ENCODE measurements at places on chromosomes 1 and 21.

DNA sequence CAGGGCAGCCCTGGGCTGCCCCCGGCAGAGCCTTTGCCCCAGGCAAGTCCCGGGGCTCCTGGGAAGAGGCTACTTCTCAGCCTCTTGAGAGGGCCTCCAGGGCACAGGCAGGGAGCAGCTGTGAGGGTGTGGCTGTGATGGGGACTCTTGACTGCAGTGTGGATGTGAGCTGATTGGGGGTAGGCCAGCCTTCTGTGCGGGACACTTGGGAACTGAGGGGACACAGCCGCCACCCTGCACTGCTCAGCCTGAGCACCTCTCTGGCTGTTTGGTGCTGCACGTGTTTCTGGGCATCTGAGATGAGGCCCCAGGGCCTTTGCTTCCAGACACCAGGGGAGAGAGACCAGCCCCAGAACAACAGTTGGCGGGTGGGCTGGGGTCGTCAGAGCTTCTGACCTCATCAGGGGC is 62.1 kb downstream of the SKI start:
- DNase-seq = no peak

DNA sequence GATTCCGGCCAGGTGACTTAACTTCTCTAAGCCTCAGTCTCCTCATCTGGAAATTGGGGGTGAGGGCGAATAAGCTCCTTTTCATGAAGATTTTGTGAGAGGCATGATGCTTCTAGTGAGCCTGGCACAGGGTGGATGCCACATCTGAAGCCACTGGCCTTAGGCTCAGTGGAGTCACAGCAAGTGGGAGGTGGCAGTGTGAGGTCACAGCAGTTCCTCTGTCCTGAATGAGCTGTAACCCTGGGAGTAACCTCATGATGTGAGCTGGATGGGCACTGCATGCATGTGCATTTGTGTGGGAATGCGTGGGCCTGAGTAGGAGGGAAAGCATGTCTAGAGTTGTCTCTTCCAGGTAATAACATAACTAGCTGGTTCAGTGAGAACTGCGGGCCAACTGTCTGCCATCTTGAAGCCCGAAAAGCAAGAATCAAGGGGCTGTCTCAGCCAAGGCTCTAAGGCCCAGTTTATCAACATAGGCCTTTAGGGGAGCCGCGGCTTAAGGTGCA is 27.0 kb upstream of the HTR1D start:
- DNase-seq = no peak

DNA sequence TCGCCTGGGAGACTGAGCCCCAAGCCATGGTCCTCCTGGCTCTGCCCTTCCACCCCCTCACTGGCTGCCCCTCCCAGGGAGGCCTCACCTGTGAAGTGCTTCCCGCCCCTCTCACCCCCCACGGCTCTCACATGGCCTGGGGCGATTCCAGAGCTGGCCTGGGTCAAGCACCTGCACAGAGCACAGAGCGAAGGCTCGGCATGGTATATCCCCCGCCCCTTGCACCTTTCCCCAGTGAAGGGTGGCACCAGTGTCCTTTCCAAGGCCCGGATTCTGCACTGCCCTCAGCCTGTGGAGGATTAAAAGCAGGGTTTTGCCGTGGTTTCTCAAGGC is 1.1 kb upstream of the AJAP1 start:
- peak; percentile 29 for DNase-seq

GRCh38 chr1:200392625-200393185 is 17.1 kb downstream of the ZNF281 start:
- DNase-seq = no peak

GRCh38 chr1:78004719-78005447 is at the start of gene DNAJB4:
Gene DNAJB4 (plus strand): TSS chr1:78004939. CDS start chr1:78005111, 172 bp downstream.
- peak; percentile 34 for DNase-seq

- no peak for DNase-seq
Observed at GRCh38 chr21:42581993-42582786, 68.5 kb downstream of the SLC37A1 start.

DNA sequence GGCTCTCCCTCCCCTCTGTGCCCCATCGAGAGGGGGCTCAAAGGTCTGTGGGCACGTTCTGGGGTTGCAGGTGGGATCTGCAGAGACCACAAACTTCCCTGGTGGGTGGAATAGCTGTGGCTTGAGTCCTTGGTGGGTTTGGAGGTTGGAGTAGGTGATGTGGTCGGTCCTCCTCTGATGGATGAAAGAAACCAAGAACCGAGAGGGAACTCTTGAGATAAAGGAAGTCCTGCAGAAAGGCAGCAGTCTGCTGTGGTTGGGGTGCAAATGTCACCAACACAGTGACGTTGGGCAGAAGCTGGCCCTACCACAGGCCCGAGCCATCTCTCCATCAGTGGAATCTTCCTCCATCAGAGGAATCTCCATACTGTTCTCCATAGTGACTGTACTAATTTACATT is 171.8 kb downstream of the FCRL5 start:
- DNase-seq = no peak

GRCh38 chr1:185790194-185790735 is 56.1 kb downstream of the HMCN1 start:
- DNase-seq = no peak

DNA sequence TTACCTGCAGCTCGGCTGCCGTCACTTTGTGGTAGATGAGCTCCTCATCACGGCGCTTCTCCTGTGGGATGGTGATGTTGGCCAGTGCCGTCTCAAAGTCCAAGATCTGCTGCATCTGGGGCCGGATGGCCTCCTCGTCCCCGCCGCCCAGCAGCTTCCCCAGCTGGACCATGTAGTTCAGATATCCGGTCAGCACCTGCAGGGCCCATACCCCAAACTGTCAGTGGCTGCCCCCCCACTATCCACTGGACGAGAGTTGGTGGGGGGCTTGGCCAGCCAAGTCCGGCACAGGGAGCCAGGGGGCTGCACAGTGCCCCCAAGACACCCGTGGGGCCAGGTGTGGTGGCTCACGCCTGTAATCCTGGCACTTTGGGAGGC is 34.3 kb downstream of the ECE1 start:
- DNase-seq = no peak

DNA sequence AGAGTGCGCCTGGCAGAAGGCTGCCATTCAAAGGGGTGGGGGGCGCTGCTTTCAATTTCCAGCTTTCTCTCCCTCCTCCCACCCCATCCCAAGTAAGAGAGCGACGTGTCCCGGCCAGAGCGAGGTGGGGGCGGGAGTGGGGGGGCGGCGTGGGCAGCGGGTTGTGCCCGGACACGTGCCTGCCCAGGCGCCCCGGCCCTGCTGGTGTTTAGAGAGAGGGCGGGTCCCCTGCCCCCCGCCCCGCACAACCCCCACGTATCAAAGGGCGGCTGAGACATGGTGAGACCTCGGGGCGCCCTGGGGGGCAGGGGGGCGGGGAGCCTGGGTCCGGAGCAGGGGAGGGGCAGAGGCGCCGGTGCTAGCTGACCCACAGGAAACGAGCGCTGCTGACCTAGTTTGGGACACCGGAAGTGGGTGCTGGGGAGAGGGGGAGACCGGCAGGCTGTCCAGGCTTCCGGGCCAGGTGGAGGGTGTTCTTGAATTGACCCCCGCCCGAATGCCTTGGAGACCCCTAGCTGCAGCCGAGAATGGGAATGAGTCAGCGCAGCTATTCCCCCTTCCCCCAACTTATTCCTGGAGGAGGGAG is 1.3 kb downstream of the ZBTB7B start:
- no peak for DNase-seq

DNA sequence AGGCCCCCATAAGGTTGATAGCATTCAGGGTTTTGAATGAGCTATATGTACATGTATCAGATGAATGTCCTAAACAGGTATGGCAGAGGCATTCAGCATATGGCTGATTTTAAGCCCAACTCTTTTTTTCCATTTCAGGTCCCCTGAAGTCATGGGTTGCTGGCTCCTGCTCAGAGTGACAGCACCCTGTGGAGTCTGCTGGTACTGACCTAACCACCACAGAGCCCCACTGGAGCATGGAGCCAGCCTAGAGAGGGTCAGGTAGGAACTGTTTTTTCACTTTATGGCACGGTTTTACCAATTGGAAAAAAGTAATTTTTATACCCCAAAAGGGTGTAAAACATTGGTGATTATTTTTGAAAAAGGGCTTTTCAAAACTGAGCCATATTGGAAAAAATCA is 82.5 kb upstream of the MPC2 start:
- no peak for DNase-seq

- no peak for DNase-seq
Observed at GRCh38 chr1:59698386-59698785, 116.4 kb upstream of the HOOK1 start.

DNA sequence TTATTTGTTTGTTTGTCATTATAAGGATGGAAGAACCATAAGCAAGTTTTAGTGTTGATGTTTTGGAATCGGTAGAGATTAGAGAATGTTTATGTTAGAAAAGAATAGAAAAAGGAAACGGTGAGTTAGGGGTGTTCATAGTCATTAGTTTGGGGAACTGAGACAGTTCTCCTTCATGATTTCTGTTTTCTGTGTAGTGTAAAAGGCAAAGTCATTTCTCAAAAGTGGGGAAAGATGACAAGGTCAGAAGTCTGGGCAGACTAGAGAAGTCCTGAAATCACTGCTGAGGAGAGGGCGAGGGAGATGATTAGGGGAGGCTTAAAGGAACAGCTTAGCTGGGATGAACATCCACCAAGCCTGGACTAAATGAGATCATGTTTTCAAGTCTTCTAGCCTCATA is 498.9 kb downstream of the TTLL7 start:
- no peak for DNase-seq

DNA sequence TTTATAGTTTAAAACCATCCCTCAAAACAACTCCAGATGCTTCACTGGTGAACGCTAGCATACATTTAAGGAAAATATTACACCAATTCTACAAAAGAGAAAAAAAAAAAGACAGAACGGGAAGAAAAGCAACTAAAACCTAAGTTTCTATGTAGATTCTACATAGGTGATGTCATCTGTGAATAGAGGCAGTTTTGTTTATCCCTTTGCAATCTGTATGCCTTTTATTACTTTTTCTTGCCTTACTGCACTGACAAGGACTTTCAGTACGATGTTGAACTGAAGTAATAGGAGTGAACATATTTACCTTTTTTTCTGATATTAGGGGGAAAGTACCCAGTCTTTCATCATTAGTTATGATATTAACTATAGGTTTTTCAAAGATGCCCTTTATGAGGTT is 101.7 kb upstream of the HAO2 start:
- DNase-seq = no peak

- DNase-seq = no peak
Observed at GRCh38 chr1:110155878-110156522, 5.7 kb downstream of the SLC6A17 start.

DNA sequence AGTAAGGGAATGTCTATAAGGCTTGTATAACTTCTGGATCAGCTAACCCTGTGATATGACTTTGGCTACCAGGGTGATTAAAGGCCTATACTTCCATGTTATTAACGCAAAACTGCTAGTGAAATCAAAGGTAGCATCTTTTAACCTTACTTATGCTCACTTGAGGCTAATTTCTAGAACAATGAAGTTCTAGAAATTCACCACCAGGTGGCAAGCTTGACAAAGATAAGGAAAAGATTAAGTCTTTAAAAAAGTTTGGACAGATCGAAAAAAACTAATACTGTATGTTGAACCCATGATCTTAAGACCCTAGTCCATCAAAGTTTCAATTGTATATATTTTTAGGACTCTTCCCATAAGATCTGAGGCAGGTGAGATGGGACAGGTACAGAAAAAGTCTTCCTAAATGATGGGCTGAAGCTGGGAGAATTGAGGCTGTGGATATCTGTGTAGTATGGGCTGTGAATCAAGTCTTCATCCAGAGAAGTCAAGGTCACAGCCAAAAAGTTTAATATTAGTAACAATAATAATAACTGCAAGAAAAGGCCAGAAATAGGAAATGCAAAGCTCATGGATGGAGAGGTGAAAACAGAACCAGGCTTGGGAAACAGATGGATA is 18.8 kb downstream of the KYAT3 start:
- DNase-seq = no peak

- no peak for DNase-seq
Observed at GRCh38 chr21:27429710-27430341, 462.9 kb upstream of the ADAMTS5 start.

- no peak for DNase-seq
Observed at GRCh38 chr1:210049616-210050015, 111.6 kb downstream of the SYT14 start.

DNA sequence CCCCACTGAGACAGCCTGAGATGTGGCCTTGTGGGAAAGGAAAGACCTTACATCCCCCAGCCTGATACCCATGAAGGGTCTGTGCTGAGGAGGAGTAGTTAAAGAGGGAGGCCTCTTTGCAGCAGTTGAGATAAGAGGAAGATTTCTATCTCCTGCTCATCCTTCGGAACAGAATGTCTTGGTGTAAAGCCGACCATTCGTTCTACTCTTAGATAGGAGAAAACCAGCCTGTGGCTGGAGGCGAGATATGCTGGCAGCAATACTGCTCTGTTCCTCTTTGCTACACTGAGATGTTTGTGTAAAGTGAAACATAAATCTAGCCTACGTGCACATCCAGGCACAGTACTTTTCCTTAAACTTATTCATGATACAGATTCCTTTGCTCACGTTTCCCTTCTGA is 1.5 kb upstream of the CCDC27 start:
- DNase-seq = no peak

GRCh38 chr1:10541286-10541685 is 66.5 kb downstream of the PEX14 start:
- DNase-seq = no peak

DNA sequence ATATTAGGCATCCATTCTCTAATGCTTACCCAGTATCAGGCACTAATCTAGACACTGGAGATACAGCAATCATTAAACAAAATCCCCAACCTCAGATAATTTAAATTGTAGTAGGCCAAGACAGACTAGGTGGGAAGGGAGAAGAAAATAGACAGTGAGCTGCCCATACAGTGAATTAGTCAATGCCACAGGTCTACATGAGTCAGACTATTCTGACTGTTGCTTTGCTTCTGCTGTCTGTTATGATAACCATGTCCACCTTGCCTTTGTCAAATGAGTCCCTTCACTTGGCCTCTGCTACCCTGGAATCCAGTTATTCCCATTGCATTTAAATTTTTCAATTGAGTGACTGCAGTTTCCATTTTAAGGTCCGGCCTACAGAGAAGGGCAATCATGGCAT is 59.5 kb downstream of the PIK3R3 start:
- DNase-seq = no peak

DNA sequence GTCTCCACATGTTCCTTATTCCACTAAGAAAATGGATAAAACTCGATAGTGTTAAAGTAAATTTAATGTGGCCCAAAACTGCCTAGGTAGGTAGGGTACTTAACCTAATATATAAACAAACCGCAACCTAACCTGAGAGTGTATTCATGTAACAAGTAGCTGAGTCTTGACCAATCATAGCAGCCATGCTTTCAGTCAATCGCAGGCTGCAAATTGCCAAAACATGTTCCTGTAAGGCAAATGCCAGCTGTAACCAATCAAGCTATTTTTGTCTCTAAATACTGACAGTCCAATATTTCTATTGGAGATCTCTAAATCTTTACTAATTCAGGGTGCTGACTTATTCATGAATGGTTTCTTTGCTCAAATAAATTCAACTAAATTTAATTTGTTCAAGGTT is 3.1 kb upstream of the HMGCS2 start:
- no peak for DNase-seq

- no peak for DNase-seq
Observed at GRCh38 chr1:181469829-181470228, 13.5 kb upstream of the CACNA1E start.
